ENCODE measurements at places on chromosomes 3 and 15. TPM values are rescaled to one million over a fixed set of nuclear protein-coding genes. Genes with fewer than 3 reads are reported as not detected.
A peak's percentile ranks its signal among the peaks of the same experiment; 100 is the strongest.

The CNTN6 gene
- not detected for total RNA-seq

DNA sequence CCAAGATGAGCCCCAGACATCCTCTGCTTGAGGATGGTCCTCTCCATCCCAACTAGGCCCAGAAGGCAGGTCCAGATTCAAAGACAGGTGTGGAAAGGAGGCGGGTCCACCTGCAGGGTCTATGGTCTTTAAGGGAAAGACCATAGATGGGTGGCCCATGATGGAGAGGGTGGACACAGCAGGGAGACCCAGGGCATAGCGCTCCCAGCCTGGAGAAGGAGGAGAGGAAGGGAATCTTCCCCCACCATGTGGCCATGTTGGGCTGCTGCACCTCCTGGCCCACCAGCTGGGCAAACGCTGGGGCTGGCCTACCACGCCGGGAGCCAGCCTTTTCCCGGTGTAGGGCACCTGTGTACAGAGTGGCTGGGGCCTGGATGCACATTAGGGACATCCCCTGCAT, 265.2 kb upstream of the TLE3 start:
- H3K27ac ChIP-seq, result no peak overlapping the region
- no peaks in the 10 kb centered on the region for H3K4me1 ChIP-seq
- no peak for DNase-seq
- no peaks in the 10 kb centered on the region for H3K36me3 ChIP-seq

DNA sequence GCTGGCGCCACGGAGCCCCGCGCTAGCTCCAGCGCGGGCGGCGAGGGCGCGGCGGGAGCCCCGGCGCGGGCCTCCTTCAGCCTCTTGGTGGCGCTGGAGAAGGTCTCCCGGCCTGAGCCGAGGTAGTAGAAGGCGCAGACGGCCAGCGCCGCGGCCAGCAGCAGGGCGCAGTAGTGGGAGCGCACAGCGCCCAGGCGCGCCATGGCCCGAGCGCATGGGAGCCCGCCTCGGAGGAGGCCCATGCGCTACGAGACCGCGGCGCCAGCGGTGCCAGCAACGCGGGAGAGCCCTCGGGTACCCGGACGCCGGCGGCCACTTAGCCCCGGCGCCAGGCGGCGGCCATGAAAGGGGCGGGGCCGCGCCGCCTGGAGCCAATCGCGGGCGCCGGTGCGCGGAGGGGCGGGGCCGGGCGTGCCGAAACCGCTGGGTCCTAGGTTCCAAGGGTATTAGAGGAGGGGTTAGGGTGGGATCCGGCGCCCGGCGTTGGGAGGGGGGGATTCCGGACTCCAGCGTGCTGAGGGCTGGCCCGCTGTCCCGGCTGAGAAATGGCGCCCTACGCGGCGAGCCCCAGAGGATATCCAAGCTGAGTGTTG, at the start of gene XXYLT1:
XXYLT1 (minus strand) TSS at position 343 of the 593 bp plus-strand sequence; CDS start at position 242, 101 bp downstream.
- H3K4me1 ChIP-seq, result peaks cover 15% of the 10 kb centered on the region
- no peaks in the 10 kb centered on the region for H3K36me3 ChIP-seq
- H3K27me3 ChIP-seq, result no peaks in the 10 kb centered on the region
- peak within 1 kb of the TSS; percentile 94 for H3K4me3 ChIP-seq

DNA sequence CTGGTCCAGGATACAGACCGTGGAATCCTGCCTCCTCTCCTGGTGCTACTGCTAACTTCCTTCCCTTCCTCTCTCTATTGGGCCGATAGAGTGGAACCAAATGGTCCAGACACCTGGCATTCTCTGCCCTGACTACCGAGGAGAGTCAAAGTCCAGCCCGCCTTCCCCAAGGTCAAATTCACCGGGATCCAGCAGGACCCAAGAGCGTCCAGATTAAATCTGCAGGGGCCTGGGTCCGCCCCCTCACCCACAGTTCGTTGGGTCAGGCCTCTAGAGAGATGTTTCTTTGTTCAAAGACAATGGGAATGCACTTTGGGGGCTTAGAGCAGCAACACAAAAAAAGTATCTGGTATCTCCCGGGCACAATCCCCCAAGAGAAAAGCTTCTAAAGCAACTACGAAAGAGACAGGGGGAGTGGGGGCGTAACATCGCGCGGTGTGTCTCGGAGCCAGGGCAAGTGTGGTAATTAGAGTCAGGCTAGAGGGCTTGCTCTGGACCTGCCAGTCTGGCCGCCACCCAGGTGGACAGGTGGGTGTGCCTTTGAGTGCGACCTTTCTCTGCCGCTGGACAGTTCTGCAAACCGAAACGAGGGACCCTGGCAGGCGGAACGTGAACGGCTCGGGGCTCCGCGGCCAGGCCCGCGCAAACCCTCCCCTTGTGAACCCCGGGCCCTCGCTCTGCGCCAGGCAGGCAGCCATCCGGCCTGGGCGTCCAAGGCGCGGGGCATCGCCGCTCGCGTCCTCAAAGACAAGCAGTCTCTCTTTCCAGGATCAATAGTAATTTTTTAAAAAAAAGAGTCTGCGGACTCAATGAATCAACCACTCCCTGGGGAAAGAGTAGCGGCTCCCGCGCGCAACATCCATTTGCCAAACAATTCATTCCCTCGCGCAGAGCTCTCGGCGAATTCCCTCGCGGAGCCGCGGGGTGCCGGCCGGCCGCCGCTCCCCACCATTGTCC, 806 bp downstream of the KLHL25 start:
- H3K4me3 ChIP-seq, result peak overlapping the region; percentile 98

DNA sequence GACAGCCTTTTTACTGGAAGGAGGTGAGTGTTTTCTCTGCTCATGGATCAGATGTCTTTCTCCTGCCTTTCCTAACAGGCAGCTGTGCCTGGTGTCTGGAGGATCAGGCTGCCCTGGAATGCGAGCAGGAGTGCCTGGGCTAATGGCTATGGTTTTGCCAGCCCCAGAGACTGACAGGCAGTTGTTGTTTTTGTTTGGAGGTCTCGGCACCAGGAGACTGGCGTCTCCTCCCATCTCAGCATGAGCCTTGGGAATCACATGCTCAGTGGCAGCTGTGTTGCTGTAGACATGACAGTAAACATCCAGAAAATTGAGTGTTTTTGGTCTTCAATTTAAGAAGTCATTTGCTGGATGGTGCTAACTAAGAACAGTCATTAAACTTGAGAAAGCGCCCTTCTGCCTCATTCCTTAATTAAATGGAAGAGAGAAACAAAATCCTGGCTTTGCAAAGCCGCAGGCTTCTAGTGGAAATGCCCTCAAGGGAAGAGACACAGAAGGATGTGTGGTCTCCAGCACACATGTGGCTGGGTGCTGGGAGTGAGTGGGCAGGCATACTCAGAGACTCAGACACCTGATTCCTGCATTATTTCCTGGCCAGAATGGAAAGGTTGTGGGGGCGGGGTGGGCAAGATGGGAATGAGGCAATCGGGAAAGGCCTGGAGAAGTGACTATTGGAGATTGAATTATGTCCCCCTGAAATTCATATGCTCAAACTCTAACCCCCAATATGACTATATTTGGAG, 97.0 kb upstream of the NMNAT3 start:
- H3K36me3 ChIP-seq, result no peaks in the 10 kb centered on the region
- H3K27ac ChIP-seq, result no peak overlapping the region
- no peaks in the 10 kb centered on the region for H3K27me3 ChIP-seq
- no peak overlapping the region for H3K4me3 ChIP-seq
- DNase-seq, result no peak

GRCh38 chr3:133282236-133282635, 117.6 kb upstream of the BFSP2 start:
- no peak for DNase-seq
- no peaks in the 10 kb centered on the region for H3K27me3 ChIP-seq
- no peaks in the 10 kb centered on the region for H3K36me3 ChIP-seq
- H3K4me3 ChIP-seq, result no peak overlapping the region

The MTHFS gene
- total RNA-seq, result 6.2 TPM

The LTF gene
- 3.0 TPM for total RNA-seq

- H3K27ac ChIP-seq, result no peak overlapping the region
- H3K27me3 ChIP-seq, result no peaks in the 10 kb centered on the region
- no peaks in the 10 kb centered on the region for H3K4me1 ChIP-seq
Observed at GRCh38 chr3:16192176-16192811, 17.8 kb downstream of the GALNT15 start.

- no peak for DNase-seq
- no peak overlapping the region for H3K4me3 ChIP-seq
- no peaks in the 10 kb centered on the region for H3K36me3 ChIP-seq
- no peaks in the 10 kb centered on the region for H3K4me1 ChIP-seq
- H3K27ac ChIP-seq, result no peak overlapping the region
Observed at GRCh38 chr15:27692438-27692837, 406.7 kb downstream of the OCA2 start.

The ZBED2 gene
- total RNA-seq, result not detected

- DNase-seq, result no peak
- peaks cover 17% of the 10 kb centered on the region for H3K4me1 ChIP-seq
- H3K27me3 ChIP-seq, result no peaks in the 10 kb centered on the region
Observed at GRCh38 chr3:44887101-44887500, 12.7 kb downstream of the TGM4 start.

DNA sequence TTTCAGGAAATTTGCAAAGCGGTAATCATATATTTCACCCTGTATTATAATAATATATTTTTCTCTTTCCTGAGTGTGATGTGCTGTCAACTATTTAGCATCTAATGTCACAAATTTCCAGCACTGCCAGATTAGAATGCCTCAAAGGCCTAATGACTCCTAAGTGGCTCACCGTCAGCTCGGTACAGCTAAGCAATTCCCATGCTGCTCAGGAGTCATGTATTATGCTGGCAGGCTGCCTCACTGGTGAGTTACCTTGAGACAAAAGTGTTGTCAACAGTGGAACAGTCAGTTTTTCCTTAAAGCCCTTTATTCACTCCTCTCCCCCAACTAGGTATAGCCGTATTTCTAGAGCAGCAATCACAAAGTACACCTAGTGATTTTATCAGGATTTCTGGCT, 83.6 kb downstream of the NSUN3 start:
- H3K4me3 ChIP-seq, result no peak overlapping the region
- H3K27ac ChIP-seq, result no peak overlapping the region
- no peaks in the 10 kb centered on the region for H3K36me3 ChIP-seq
- no peaks in the 10 kb centered on the region for H3K4me1 ChIP-seq

DNA sequence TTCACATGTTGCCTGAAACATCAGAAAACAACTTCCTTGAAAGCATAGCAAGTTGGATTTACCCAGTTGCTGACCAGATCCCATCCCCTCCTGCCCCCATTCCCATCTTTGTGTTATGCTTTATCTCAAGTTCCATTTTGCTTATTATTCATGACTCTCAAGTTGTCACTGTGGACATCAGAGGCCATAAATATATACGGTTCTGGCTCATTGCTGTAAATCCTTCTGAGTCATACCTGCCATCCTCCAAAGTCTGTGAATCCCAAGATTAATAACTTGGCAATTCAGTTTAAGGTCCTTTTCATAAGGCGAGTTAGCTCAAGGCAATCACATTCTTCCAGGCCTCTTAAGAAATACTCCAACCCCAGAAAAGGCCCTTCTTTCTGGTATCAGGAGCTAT, 126.2 kb upstream of the C2CD4B start:
- H3K27ac ChIP-seq, result no peak overlapping the region
- no peaks in the 10 kb centered on the region for H3K36me3 ChIP-seq
- no peaks in the 10 kb centered on the region for H3K4me1 ChIP-seq
- no peak for DNase-seq
- H3K27me3 ChIP-seq, result peaks cover 3% of the 10 kb centered on the region

The PEX5L gene
- not detected for total RNA-seq
